ENCODE measurements at places on chromosomes 2 and 18. TPM values are rescaled to one million over a fixed set of nuclear protein-coding genes. Genes with fewer than 3 reads are reported as not detected.

Gene CROCC2
- polyA plus RNA-seq = 0.04 TPM

Gene ST6GAL2
- 3.0 TPM for polyA plus RNA-seq

Gene OTX1
- polyA plus RNA-seq = not detected

Gene KCNG2
- polyA plus RNA-seq = not detected

Gene SPAG16
- 44.3 TPM for polyA plus RNA-seq

Gene LIMS3
- 5.5 TPM for polyA plus RNA-seq

Gene PID1
- polyA plus RNA-seq = 31.1 TPM

Data from hepatocyte (in vitro differentiated cells).